ENCODE measurements at places on chromosomes 5 and 9.

GRCh38 chr9:10875752-10876151 lies 262.9 kb upstream of the PTPRD start:
- DNase-seq = no peak
- no peak overlapping the region for H3K27ac ChIP-seq
- no peaks in the 10 kb centered on the region for H3K36me3 ChIP-seq

DNA sequence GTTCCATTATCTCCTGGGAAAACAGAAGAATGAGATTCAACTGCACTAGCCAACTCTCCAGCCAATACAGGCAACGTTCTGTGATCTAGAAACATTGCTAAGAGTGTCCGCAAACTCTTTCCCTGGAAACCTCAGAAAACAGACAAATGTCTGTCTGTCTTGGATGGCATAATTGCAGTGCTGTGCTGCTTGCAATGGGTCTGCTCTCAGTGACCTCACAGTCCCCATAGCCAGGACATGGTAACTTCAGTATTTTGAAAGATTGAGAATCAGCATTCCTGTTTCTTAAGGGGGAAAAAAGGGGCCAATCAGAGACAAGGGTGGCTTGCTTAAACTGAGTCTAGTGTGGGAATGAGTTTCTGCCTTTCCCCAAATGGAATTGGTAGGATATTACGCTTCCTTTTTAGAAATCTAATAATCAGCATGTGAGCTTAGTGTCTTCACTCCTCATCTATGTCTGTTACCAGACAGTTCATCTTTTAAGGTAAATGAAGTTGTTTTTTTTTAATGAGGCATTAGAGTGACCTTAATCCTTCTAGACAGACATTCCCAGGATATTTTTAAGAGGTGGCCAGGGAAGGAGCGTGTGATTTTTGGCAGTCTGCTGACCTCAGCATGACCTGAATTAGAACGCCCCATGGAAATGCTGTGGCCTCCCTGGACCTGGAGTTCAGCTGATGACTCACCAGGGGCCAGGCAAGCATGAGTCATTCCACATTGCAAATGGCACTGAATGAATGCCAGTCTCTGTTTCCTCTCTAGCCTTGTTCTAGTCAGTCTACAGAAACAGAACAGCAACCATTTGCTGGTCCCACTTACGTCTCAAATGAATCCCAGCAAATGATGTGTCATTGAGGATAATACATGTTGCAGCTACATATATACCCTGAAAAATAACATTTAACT lies 210.2 kb upstream of the ACTBL2 start:
- H3K4me1 ChIP-seq = peaks cover 7% of the 10 kb centered on the region
- no peak overlapping the region for H3K4me3 ChIP-seq
- no peaks in the 10 kb centered on the region for H3K27me3 ChIP-seq
- DNase-seq = peak; percentile 87
- no peaks in the 10 kb centered on the region for H3K36me3 ChIP-seq
- peak overlapping the region; percentile 48 for H3K27ac ChIP-seq

GRCh38 chr9:20981486-20981885 lies 50.0 kb downstream of the HACD4 start:
- H3K4me3 ChIP-seq = no peak overlapping the region
- H3K4me1 ChIP-seq = no peaks in the 10 kb centered on the region
- H3K27ac ChIP-seq = no peak overlapping the region
- H3K36me3 ChIP-seq = peaks cover 36% of the 10 kb centered on the region
- no peaks in the 10 kb centered on the region for H3K27me3 ChIP-seq

- H3K4me3 ChIP-seq = no peak overlapping the region
- no peak for DNase-seq
- H3K27ac ChIP-seq = no peak overlapping the region
- no peaks in the 10 kb centered on the region for H3K27me3 ChIP-seq
- H3K36me3 ChIP-seq = peaks cover 79% of the 10 kb centered on the region
These were observed 78.1 kb downstream of the CEMIP2 start for GRCh38 chr9:71690063-71690688.

DNA sequence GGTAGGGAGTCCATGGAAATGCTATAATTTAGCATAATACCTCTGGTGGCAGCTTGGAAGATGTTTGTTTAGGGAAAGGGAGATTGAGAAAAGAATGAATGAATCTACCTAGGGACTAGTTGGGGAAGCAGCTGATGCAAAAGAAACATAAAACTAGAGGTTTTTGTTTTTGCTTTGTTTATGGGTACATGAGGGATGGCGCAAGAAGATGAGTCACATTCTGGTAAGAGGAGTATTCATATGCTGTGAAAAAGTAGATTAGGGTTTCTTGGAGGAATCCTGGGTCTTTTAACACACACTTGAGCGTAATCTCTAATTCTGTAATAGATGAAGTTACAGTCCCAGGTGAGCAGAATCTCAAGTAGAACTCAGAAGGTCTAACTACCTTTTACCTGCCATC lies 17.1 kb downstream of the C9orf43 start:
- no peak overlapping the region for H3K27ac ChIP-seq
- peaks cover 9% of the 10 kb centered on the region for H3K27me3 ChIP-seq
- no peaks in the 10 kb centered on the region for H3K4me1 ChIP-seq
- H3K36me3 ChIP-seq = no peaks in the 10 kb centered on the region
- no peak overlapping the region for H3K4me3 ChIP-seq
- DNase-seq = no peak

GRCh38 chr5:156223547-156223946 lies 103.4 kb upstream of the SGCD start:
- DNase-seq = no peak
- H3K4me1 ChIP-seq = no peaks in the 10 kb centered on the region
- no peak overlapping the region for H3K4me3 ChIP-seq
- H3K27me3 ChIP-seq = no peaks in the 10 kb centered on the region
- no peak overlapping the region for H3K27ac ChIP-seq
